ENCODE measurements at places on chromosomes 7 and 10.

GRCh38 chr7:133310232-133310862 is 57.5 kb downstream of the EXOC4 start:
- DNase-seq = no peak

DNA sequence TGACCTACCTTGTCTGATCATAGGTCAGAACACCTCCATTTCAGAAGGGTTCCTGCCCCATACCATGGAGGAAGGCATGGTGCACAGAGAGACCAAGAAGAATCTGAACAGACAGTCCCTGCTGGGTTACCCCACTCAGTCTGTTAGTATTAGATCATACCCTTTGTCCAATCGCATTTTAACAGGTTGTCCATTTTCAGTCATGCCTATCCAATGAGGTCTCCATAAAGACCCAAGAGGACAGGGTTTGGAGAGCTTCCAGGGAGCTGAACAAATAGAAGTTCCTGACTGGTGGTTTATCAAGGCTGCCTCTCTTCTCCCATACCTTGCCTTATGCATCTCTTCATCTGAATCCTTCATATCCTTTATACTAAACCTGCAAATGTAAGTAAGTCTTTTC is 21.2 kb upstream of the SLC16A12 start:
- no peak for DNase-seq

DNA sequence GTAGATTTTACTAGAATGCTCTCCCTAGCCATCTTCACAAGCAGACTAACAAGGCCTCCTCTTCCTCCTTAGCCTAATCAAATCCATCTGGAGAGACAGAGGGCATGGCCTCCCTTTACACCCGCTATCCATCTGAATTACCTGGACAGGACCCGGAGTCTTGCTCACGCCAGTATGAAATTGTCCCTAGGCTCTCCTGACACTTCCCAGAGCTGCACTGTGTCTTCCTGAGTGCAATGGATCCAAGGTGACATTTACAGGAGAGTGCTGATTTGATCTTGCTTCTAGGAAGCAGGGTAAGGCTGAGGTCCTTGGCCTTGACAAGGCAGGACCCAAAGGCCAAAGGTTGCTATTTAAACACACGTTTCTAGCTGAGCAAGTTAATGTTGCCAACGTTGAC is 147.8 kb downstream of the HIBADH start:
- no peak for DNase-seq

DNA sequence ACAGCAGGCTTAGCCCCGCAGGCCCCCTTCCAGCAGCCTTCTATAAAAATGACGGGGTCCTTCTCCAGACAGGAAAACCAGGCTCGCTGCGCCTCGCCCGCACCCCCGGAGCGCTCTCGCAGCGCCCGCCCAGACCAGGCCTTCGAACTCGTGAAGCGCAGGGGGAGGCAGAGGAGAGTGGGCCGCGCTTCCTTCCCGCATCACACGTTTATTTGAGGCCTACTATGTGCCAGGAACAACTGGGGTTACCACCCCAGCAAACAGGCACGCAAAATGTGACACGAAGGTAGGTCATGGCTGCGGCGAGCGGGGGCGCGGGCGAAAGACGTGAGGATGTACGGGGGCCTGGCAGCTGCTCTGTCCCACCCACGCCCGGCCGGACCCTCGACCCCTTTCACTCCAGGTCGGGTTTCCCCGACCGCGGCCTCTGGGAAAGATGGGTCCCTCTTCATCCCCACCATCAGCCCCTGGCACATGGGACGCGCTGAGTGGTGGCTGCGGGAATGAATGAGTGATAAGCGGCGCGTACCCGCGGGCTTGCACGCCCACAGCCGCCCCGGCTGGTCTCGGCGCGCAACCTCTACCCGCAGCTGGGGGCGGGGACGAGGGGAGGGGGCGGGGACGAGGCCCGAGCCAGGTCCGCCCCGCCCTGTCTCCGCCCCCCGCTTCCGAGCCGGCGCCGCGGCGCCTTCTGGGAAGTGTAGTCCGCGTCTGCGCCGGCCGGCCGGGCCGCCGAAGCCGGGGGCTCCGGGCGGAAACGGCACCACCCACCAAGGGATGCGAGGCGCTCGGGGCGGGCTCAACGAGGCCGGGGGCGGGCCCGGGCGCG is 59.1 kb downstream of the ZNF467 start:
- peak; percentile 77 for DNase-seq

DNA sequence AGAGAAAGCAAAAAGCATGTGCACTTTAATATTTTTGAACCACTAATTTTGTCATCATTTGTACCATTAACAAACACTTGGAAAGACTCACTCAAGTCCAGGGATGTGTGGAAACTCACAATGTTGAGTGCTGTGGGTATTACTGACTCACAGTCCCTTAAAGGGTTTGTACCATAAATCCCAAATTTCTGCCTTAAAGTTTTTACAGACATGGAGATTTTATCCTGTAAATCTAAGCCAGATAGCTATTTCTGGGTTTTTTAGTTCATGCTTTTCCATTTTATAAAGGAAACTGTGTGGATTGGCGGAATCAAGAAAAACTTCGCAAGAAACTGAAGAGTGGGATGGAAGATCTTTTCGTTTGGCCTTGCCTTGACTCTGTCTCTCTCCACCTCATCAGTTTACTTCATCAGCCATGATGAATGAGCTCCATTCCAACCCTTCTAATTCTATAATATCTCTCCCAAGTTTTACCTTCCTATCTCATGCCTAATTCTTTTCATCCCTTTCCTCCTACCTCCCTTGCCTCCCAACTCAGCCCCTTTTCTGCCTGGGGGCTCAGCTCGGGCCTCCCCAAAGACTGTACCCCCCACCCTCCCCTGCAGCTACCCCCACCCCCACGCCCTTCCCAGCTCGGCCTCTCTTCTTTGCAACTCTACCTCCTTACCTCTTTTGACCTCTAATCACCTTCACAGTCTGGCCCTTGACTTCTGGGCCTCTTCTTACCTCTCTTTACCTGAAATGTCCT is 218.5 kb upstream of the MKLN1 start:
- DNase-seq = no peak

DNA sequence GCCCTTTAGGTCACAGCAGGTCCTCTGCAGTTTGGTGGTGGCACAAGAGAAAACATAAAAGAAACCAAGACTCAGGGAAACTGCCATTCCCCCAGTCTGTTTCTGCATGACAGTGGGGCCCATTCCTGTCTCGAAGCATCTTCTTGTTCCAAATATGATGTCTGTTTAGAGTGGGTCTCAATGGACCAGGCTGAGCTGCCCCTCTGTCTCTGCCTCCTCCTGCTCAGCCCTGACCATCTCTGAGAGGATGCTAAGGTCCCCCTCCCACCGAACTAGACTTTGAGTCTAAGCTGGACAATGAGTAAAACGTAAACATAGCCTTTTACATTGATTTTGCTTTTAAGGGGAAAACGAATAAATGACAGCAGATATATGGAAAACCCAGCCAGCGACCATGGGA is 40.4 kb downstream of the CLEC2L start:
- DNase-seq = no peak

- DNase-seq = no peak
Observed at GRCh38 chr7:100739934-100740333, 6.5 kb downstream of the ZAN start.

DNA sequence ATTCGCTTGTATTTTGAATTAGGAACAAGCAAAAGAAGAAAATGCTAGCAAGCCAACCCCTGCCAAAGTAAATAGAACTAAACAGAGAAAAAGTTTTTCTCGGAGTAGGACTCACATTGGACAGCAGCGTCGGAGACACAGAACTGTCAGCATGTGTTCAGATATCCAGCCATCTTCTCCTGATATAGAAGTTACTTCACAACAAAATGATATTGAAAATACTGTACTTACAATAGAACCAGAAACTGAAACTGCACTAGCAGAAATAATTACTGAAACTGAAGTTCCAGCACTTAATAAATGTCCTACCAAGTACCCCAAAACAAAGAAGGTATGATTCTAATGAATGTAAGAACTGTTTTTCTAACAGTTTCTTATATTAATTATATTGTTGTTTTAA is 87.9 kb downstream of the KMT2E start:
- DNase-seq = no peak

- no peak for DNase-seq
Observed at GRCh38 chr10:12448340-12448728, 99.0 kb downstream of the CAMK1D start.
